ENCODE measurements at places on chromosomes 11 and 22.
A peak's percentile ranks its signal among the peaks of the same experiment; 100 is the strongest.

DNA sequence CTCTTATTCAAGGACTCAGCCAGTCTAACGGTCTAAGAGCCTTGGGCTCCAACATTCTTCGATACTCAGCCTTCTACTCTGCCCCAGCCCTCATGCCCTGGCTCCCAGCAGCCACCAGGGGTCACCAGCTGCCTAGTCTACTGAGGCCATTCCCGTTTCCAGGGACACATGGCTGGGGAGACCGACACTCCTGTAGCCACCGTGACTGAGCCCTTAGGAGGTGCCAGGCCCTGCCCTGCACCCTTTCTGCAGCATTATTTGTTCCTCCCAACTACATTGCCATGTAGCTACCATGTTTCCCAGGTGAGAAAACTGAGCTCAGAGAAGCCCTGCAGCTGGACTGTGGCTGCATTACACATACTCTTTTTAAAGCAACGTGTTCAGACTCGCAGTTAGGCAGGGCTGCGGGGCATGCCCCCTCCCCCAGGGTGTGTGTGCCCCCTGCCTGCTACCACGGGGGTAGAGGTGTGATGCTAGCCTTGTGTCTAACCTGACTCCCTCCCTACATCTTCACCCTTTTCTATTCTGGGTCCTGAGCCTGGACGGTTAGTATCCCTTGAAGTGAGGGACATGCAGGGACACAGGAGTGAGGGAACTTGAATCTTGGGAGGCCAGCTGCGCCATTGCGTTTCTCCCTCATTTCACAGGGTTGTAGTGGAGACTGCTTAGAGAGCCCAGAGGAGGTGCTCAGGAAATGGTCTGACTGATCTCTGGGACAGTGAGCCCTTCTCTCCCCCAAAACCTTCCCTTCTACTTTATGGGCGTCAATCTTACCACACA, 17.5 kb downstream of the ATG16L2 start:
- DNase-seq: peak; percentile 61

DNA sequence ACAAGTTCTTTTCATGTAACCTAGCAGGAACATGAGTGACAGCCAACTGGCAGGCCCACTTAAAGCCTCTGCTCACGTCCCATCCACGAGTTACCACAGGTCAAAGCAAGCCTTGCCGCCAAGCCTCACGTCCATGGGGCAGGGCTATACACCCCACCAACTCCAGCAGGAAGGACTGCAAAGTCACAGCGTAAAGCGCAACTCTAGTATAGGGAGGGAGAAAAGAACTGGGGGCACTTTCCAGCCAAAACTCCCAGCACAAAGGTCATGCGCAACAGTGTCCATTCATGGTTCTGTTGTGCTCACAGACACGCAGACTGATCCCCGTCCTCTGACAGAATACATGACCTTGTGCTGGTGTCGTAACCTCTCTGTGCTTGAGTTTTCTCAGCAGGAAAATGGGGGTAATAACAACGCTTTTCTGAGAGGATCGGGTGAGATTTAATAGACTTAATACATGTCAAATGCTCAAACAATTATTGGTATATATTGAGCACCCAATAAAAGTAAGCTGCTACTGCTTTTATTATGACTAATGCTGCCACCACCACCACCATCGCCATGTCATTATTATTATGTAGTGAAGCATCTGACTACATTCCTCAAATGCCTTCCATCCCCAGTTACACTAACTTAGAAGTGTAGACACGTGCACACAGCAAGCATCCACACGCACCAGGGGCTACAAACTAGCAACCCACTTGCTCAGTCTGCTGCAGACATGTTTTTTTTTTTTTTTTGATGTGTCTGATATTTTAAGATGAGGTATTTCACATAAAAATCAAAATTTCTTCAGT, 104.4 kb upstream of the PARVA start:
- no peak for DNase-seq

GRCh38 chr11:80096736-80097135, 655.9 kb upstream of the TENM4 start:
- no peak for DNase-seq

- no peak for DNase-seq
Observed at GRCh38 chr11:106304274-106304673, 226.8 kb downstream of the AASDHPPT start.

All from CD4-positive, alpha-beta T cell treated with Interleukin-1 beta for 1 hour (primary cell).